Skeletal muscle cell (primary cell): ENCODE measurements at places on chromosomes 4 and X.

GRCh38 chr4:137614491-137614890, 82.2 kb upstream of the PCDH18 start:
- no peak for DNase-seq

DNA sequence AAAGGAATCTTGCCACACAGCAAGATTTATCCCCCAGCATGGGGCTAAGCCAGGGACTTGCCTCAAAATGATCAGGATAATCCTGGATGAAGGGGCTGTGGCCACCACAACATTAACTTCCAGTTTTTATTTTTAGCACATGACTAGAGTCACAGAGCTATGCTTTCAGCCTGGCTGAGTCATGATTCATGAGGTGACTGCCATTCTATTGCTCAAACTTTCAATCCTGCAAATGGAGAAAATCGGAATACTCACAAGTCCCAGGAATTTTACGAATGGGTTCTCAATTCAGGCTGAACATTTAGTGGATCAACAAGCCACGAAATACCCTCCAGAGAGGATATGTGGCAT, 70.7 kb upstream of the HPGD start:
- DNase-seq, result peak; percentile 55

GRCh38 chr4:82601242-82602015, 39.6 kb upstream of the TMEM150C start:
- no peak for DNase-seq

GRCh38 chrX:148371291-148371690, 129.1 kb upstream of the AFF2 start:
- DNase-seq, result no peak
